Ureter (tissue), 1 donor: ENCODE measurements at places on chromosomes 2 and 18. TPM values are rescaled to one million over a fixed set of nuclear protein-coding genes. Genes with fewer than 3 reads are reported as not detected.

Gene PMS1
- 29.6 TPM for total RNA-seq

Gene LIMS2
- 112 TPM for total RNA-seq

GRCh38 chr2:105553538-105554196 is 154.8 kb upstream of the FHL2 start:
- DNase-seq: peak; percentile 34

GRCh38 chr2:4553241-4553640 is 849.9 kb downstream of the DCDC2C start:
- DNase-seq: no peak

GRCh38 chr2:23587341-23587880 is 202.4 kb downstream of the KLHL29 start:
- DNase-seq: no peak
